Vagina (tissue), 2 donors: ENCODE measurements at places on chromosomes 4 and X.

GRCh38 chr4:15158406-15159091 is 156.3 kb downstream of the CPEB2 start:
- peak; percentile 83 for DNase-seq

- DNase-seq, result no peak
Observed at GRCh38 chr4:169823685-169824084, 65.9 kb upstream of the HPF1 start.

DNA sequence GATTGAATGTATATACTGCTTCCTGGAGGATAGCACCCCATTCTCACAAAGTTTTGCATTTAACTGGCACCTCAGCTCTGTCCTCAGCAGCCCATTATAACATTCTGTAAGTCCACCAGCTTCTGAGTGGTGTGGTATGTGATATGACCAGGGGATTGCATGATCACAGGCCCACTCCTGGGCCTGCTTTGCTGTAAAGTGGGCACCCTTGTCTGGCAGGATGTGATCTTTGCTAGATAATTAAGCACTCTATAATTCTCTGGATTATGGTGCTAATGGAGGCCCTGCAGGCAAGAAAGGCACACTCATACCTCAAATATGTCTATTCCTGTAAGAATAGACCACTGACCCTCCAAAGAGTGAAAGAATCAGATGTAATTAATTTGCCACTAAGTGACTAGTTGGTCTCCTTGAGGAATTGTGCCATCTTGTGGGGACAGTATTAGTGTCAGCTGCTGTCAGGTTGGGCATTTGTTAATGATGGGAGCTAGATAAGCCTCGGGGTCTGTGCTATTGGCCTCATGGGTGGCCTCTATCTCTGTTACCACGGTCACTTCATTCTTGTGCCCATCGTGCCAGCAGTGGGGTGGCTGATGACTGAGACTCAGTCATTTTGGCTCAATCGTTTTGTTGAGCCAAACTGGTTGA is 2.2 kb upstream of the CFI start:
- DNase-seq, result no peak

DNA sequence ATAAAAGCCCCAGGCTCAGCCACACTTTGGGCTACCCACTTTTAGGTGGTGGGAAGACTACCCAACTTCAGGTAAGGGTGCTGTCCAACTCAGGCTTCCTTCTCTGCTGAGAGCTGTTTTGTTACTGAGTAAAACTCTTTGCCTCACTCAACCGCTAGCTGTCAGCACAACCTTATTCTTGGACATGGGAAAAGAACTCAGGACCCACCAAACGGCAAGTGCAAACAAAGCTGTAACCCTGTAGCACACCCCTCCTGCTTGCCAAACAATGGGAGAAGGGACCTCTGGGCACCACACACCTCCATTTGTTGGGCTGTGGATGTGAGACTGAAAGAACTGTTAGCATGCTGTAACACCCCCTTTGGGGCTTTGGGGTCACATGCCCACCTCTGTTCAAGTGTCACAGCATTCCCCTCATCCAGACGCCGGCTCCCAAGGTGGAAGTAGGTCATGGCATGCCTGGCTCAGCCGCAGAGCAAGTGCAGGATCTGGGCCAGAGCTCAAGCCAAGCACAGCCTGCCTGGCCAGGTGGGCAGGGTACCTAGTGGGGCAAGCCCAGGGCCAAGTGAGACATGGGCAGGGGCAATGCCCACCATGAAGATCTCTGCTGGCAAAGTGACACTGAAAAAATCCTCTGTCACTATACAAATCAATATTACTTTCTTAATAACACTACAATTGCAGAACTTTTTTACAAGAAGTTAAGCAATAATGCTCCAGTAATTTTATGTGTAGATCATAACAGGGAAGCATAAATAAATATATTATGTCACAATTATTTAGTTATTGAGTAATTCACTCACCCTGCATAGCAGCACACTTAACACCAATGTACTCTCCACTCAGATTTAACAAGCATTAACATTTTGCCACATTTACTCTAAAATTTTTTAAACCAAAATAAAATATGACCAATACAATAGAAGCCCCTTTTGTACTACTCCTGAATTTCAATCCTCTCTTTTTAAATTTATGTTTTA is 107.2 kb downstream of the TBCK start:
- no peak for DNase-seq

- no peak for DNase-seq
Observed at GRCh38 chrX:150483356-150483985, 85.0 kb upstream of the MTM1 start.

- no peak for DNase-seq
Observed at GRCh38 chr4:138981930-138982390, 33.6 kb upstream of the NOCT start.

GRCh38 chr4:14138106-14138505 is 510.6 kb upstream of the BOD1L1 start:
- DNase-seq, result no peak

DNA sequence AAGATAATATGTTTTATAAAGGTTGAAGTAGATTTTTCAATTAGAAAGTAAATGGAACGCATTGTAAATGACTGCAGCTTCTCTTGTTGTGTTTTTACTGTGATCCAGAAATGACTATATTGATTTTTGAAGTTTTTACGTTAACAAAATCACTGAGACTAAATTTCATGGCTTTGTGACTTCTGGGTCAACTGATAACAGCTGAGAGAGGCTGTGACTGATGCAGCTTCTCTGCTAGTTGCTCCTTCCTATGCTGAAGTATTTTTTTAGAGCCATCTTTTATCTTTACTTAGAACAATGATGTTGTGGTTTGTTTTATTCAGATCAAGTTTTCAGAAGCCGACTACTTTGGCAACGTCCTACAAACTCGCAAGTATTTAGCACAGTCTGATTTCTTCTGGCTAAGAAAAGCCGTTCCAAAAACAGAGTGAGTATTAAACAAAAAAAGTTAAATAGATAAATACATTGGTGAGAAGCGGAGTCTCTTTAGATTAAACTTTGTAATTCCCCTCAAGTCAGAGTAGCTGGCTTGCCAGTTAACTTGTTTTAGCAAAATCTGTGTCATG is 94.7 kb upstream of the CBLL2 start:
- no peak for DNase-seq

GRCh38 chr4:66430856-66431255 is 760.6 kb upstream of the EPHA5 start:
- DNase-seq, result no peak

- DNase-seq, result no peak
Observed at GRCh38 chr4:80343887-80344286, 8.4 kb downstream of the CFAP299 start.

- DNase-seq, result no peak
Observed at GRCh38 chr4:46937493-46937892, 28.4 kb upstream of the COX7B2 start.
